BE2C (cell line): ENCODE measurements at places on chromosomes 2 and 18.

DNA sequence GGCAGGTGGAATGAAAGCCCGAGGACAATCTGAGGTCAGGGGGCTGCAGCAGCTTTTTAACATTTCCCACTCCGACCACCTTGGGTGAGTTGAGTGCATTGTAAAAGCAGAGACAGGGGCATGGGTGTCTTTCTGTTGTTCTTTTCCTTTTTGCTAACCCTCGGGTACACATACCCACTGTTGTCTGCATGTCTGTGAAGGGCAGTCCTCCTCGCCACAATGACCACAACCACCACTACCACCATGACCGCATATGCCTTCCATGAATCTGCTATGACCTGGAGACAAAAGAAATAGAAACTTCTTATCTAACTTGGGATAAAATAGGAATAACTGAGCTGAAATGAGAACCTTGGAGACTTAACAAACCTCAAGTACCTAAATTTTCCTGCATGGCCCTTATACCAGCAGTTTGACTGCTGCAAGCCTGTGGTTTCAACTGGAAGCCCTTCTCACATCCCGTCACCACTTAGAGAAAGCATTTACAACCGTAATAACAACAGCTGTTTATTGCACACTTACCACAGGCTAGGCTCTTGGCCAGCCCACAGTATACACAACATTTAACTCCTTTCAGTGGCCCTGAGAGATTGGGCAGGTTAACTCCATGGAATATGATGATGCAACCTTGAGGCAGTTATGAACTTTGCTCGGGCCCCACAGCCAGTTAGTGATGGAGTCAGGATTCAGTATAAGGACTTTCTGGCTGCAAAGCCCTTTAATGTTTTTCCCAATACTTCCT is 80.3 kb downstream of the GYPC start:
- no peak for DNase-seq

DNA sequence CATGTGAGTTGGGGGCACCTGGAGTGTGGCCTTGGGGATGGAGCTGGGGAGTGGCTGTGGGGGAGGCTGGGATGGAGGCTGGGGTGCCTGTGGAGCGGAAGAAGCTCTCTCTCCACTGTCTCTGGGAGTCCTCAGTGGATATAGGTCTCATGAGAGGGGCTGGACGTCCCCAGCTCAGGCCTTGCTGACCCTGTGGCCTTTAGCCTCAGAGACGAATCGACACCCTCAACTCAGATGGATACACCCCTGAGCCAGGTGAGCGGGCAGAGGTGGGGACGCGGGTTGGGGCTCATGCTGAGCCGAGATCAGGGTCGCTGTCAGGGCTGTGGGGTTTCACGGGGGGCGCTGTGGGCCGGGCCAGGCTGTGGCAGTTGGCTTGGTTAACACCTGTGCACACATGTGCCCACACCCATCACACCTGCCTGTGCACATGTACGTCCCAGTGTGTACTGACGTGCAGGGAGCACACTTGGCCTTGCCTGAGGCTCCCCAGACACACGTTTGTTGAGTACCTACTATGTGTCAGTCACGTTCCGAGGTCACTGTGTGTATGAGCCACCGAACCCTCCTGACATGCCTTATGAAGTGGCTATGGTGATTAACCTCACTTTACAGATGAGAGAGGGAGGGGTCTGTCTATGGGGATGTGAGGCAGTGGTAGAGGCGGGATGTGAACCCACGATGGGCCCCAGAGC is 20.1 kb downstream of the ZAP70 start:
- no peak for DNase-seq

DNA sequence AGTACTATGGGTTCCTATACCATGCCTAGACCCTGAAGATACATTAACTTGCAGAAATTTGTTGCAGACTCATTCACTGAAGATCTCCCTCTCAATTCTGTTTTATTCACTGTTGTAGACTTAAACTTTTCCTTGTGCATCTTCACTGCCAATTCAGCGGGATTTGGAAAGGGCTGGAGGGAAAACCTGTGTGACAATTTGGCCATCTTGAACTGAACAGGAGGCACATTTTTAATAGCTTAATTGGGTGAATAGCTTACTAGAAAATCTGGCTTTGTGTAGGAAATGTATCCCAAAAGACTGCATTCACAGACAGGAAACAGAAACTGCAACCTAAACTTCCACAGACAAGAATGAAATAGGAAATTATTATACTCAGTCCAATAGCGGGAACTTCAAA is 512.3 kb downstream of the XIRP2 start:
- DNase-seq, result no peak

GRCh38 chr2:136327162-136327852 is 209.4 kb upstream of the CXCR4 start:
- DNase-seq, result peak; percentile 19

GRCh38 chr2:48264627-48265026 is 265.3 kb upstream of the STON1 start:
- no peak for DNase-seq

DNA sequence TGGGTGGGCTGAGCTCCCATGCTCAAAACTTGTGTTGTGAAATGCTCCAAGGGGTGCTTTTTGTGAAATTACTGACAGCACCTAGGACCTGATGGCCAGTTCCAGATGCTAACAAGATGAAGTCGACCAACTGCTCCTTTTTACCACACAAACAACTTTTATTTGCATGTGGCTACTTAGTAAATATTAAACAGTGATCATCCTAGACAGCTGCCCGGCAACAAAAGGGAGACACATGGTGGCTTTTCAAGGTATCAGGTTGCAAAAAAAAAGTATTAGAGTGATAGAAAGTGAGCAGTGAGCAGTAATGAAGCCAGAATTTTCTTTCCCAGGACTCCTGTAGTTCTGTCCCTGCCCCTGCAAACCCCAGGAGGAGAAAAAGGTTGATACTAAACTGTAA is 118.5 kb downstream of the RPIA start:
- DNase-seq, result no peak

DNA sequence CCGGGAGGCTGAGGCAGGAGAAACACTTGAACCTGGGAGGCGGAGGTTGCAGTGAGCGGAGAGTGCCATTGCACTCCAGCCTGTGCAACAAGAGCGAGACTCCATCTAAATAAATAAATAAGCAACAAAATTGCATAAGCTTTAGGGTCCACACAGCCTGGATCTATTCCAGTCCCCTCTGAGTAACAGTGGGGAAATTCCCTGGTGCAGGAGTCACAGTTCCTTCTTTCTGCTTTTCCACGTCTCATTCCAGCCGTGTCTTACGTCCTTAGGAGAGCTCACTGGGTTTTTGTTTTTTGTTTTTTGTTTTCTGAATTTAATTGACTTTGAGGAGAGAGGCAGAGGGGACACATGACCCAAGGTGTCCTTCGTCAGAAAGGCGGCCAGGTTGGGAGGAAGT is 44.6 kb downstream of the B3GNT2 start:
- DNase-seq, result no peak
